ENCODE measurements at places on chromosomes 6 and 20.
A peak's percentile ranks its signal among the peaks of the same experiment; 100 is the strongest.

- DNase-seq: no peak
These were observed 125.7 kb downstream of the CRYBG1 start for GRCh38 chr6:106486236-106486635.

GRCh38 chr20:45487231-45487635 is 17.7 kb downstream of the WFDC2 start:
- DNase-seq: no peak

DNA sequence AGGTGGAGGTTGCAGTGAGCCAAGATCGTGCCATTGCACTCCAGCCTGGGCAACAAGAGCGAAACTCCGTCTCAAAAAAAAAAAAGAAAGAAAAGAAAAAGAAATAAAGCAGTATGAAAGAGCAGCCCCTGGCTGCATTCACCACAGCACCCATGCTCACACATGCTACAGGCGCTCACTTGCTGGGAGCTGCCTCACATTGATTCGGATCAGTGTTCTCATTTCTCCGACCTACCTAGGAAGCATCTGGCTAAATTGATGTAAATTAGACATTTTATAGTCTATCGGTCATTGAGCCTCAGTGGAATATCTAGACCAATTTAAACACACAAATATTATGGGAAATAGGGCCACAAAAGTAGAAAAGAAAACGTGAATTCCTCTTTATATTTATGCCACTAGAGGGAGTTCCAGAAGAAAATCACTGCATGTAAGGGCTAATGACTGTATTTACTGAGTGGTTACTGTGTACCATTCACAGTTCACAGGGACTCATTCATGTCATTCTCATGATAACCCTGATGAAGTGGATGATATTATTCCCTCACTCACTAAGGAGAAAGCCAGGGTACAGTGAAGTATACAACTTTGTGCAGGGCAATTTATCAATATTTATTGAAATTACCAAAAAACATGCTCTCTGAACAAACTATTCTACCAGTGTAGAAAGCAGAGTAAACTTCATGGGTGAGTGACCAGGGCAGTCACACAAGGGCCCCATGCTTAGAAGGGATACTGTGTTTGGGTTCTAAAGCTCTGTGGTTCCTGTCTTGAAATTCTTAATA is 5.3 kb upstream of the MOG start:
- no peak for DNase-seq

- DNase-seq: no peak
These were observed 11.1 kb downstream of the TMEM74B start for GRCh38 chr20:1173698-1174097.

GRCh38 chr6:1574890-1575209 is 34.9 kb upstream of the FOXC1 start:
- DNase-seq: no peak

DNA sequence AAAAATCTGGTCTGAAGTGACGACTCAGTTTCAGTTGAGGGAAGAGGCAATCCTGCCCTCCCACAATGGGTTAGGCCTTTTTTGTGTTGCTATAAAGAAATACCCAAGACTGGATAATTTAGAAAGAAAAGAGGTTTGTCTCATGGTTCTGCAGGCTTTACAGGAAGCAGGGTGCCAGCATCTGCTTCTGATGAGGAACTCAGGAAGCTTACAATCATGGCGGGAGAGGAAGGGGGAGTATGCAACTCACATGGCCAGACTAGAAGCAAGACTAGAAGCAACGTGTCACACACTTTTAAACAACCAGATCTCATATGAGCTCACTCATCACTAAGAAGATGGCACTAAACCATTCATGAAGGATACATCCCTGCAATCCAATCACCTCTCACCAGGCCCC is 529.3 kb downstream of the KIF16B start:
- no peak for DNase-seq

DNA sequence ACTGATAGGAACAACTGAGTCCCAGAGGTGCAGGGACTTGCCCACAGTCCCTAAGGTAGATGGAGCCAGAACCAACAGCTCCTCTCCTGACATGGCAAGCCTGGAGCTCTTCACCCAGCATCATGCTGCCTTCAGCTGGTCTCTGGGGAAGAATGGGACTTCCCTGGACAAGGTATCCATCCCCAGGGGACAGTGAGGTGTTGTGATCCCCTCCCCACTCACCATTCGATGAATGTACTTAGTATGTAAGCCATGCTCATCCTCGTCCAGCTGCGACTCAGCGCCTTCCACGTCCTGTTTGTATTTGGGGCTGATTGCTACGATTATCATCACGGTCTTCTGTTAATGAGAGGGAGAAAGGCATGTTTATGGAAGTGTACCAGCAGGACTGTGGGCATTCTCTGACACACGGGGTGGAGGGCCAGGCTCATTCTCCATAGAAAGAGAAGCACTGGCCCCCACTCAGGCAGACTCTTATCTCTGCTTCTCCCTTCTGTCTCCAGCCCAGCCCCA is 39.4 kb downstream of the TRAF3IP2 start:
- DNase-seq: no peak

DNA sequence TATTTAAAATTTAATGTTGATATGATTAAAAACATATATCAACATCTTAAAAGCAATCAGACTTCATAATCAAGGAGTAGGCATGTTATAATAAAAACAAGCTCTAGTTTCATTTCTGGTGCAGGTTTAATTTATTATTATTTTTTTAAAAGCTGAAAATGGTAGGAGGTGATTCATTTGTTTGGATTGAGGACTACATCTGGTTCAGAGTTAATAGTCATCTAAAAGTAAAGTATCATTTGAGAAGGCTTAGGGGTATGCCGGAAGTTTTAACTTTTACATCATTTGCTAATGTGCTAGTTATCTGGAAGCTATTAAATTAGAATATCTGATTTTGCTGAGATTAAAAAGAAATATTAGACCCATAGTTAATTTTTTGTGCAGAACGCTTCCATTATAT is 169.5 kb upstream of the LAMA2 start:
- no peak for DNase-seq

GRCh38 chr20:58071991-58072390 is 156.5 kb downstream of the ANKRD60 start:
- no peak for DNase-seq

GRCh38 chr6:87182321-87182720 is 27.0 kb downstream of the ZNF292 start:
- DNase-seq: no peak

- DNase-seq: no peak
These were observed 294.5 kb upstream of the RGS17 start for GRCh38 chr6:153425536-153425935.

- DNase-seq: no peak
These were observed 20.6 kb upstream of the LCA5 start for GRCh38 chr6:79557673-79558467.

- DNase-seq: no peak
These were observed 115.1 kb upstream of the ARID1B start for GRCh38 chr6:156662025-156662445.

DNA sequence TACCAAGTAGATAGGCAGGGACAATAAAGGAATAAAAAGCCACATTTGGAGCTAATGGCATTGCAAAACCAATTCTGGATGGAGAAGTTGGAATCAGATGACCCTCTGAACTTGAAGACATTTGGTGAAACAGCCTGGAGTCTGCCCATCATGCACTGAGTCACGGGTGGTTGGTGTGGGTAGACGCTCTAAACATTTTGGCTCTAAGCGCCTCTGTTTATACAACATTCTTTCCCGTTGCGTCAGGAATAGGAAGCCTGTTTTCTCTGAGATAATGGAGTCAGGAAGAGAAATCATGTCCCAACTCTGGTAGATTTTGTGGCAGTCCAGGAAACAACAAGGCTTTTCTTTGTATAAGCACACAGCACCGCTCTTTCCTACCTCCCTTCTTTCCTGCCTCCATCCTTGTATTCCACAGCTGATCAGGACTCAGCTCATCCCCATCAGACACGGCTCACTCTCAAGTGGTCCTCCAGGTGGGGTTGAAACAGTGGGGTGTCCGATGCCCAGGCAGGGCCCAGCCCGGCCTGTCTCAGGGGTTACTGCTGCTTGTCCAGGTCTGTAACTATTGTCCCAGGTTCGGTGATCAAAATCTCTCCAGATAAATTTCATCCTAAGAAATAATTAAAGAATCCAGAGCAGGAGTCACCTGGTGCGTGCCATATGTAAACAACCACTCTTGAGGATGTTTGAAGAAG is 12.1 kb upstream of the RAMACL start:
- DNase-seq: no peak

- no peak for DNase-seq
These were observed 8.4 kb upstream of the R3HDML start for GRCh38 chr20:44328428-44328827.

DNA sequence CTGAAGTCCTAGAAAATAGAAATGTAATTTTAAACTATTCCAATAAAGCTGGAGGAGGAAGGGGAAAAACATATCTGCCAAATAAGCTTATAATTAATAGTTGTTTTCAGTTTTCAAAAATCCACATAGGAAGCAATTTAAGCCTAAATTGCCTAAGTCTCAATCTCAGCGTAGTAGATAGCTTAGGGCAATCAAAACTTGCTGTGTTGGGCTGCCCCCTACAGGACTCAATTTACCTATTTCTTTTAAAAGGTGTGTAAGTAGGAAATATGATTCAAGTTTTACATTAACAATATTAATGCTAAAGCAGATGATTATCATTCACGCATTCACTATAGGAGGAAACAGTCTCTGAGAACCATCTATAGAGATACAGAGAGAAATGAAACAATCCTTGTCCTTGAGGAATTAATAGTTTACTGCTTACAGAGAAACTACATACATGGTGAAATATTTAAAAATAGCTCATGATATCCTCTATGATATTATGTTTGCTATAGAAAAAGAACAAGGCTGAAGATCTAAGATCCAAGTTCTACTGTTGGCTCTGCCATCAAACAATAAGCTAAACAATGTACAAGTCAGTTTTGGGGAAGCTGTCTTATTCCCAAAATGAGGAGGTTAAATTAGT is 102.1 kb downstream of the ATG5 start:
- DNase-seq: peak; percentile 65

DNA sequence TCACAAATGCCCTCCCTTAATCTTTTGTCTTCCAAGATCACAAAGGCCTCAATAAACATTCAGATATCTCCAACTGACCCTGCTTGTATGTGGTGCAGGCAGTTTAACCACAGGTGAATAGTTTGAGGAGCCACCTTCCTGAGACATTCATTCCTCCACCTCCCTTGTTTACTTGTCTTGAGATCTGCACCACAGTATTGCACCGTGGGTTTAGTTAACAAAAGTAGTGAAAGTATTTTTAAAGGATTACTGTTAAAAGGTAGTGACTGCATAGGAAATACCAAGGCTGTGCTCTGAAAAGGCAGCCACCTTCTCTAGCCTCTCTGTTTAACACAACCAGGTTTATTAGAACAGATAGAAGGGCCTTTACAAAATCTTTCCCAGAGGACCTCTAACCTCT is 46.5 kb downstream of the SESN1 start:
- DNase-seq: no peak

DNA sequence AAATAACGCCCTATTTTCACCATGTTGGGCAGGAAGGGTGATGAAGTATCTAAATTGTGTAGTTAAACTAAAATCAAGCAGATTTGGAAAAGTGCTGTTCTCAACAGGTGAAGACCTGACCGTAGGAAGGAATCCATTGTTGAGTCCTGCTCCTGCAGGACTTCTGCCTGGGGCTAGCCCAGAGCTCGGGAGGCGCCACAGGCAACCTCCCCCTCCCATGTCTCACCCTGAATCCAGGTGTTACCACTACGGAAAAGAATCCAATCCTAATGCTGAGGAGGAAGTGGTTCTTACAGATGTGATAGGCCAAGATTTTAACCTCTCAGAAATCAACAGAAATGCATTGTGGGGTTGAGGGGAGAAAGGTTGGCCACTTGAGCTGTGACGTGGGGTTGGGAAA is 30.2 kb downstream of the RAB22A start:
- DNase-seq: no peak

DNA sequence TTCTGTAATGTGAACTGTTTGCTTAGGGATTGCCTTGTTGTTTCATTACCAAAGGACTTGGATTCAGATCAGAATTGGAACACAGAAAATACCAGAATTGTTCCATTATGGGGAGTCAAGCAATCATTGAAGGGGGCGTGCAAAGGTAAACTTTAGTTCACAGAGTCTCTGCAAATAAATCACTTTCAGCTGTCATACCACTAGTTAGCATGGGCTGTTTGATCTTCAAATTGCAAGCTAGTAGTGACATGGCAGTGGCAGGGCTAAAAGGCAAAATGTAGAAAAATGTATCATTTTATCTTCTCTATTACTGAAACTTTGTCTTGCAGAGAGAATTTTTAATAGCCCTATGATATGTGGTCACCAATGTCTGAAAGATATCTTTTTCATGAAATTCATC is 483.2 kb upstream of the NRSN1 start:
- no peak for DNase-seq

DNA sequence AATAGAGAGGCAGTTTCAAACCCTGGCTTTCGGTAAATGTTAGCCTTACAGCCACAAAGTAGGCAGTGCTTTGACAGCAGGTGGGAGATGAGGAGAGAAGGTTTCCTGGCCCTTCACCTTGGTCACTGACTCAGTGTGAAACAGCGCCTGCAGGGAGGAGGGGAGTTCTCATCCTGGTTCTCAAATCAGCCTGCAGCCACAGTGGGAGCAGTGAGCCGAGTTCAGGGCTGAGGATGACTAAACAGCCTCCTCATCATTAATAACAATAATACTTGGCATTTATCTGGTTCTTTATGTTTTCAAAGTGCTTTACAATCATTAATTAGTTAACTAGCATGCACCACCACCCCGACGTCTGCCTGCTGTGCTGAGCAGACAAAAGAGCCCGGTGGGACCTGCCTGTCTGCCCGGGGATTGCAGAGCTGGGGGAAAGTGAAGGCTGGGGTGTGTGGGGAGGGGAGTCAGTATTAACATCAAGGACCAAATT is 59.6 kb downstream of the PRDM1 start:
- DNase-seq: no peak

DNA sequence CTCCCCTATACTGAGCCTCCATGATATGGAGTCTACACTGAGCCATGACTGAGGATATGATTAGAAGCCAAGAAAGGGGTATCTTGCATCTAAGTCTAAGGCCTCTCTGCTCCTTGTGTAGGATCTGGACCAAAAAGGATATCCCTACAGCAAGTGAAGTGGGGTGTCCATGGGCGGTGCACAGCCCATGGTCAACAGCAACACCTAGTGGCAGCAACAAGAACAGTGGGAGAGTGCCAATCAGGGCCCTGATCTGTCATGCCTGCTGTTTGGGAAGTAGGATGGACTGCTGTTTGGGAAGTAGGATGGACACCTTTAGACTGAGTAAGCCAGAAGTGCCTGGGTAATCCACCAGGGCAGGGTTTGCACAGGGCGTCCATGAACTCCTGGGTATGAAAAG is 22.4 kb downstream of the PTGIS start:
- DNase-seq: no peak

GRCh38 chr6:139343052-139343750 is 31.2 kb downstream of the CITED2 start:
- no peak for DNase-seq

DNA sequence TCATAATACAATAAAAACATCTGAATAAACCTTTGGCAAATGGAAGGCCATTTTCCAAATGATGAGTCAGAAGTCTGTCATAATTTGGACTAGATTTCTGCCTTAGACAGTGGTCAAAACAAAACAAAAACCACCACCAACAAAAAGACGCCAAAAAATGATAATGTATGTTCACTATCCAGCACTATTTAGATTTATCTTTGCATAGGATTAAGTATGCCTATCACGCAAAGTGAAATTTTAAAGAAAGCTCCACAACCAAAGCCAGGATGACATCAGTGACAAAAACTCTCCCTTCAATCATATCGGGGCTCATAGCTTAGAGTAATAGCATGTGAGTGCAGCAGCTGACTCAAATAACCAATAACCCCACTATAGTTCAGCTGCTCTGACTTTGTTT is 201.9 kb downstream of the MOXD1 start:
- no peak for DNase-seq

GRCh38 chr6:24394780-24395437 is 7.8 kb upstream of the MRS2 start:
- DNase-seq: no peak

All from CD4-positive, alpha-beta T cell treated with Interleukin-1 beta for 1 hour (primary cell).